Tracheal epithelial cell (primary cell): ENCODE measurements at places on chromosomes 1 and 21. TPM values are rescaled to one million over a fixed set of nuclear protein-coding genes. Genes with fewer than 3 reads are reported as not detected.

SPRR2F gene
- total RNA-seq: not detected in 2 replicates

FAM151A gene
- total RNA-seq: not detected in 2 replicates

ITLN1 gene
- not detected in 2 replicates for total RNA-seq

DENND2C gene
- total RNA-seq: 25.1 and 25.6 TPM in 2 replicates

ITLN2 gene
- total RNA-seq: 0.64 TPM in 1 of 2 replicates, not detected in the other

AGMAT gene
- 1.9 and 2.1 TPM in 2 replicates for total RNA-seq

HCRTR1 gene
- under 0.01 TPM in 1 of 2 replicates, not detected in the other for total RNA-seq

ABCA4 gene
- 0.64 and 0.72 TPM in 2 replicates for total RNA-seq

LRRC38 gene
- not detected in 2 replicates for total RNA-seq

SLC25A34 gene
- 0.21 and 0.48 TPM in 2 replicates for total RNA-seq

GPX7 gene
- total RNA-seq: 2.3 and 6.0 TPM in 2 replicates

PRKCZ gene
- 30.5 and 33.7 TPM in 2 replicates for total RNA-seq

BMP8B gene
- 0.72 and 3.0 TPM in 2 replicates for total RNA-seq

KCNA3 gene
- not detected in 2 replicates for total RNA-seq

GADD45A gene
- 82.3 and 132 TPM in 2 replicates for total RNA-seq

TCHH gene
- total RNA-seq: under 0.01 TPM in 2 replicates

ACOT11 gene
- 3.4 and 4.9 TPM in 2 replicates for total RNA-seq

SIPA1L2 gene
- total RNA-seq: 17.9 and 18.1 TPM in 2 replicates
